Adrenal gland (tissue), 19 donors: ENCODE measurements at places on chromosomes 3 and 15. TPM values are rescaled to one million over a fixed set of nuclear protein-coding genes. Genes with fewer than 3 reads are reported as not detected.

DNA sequence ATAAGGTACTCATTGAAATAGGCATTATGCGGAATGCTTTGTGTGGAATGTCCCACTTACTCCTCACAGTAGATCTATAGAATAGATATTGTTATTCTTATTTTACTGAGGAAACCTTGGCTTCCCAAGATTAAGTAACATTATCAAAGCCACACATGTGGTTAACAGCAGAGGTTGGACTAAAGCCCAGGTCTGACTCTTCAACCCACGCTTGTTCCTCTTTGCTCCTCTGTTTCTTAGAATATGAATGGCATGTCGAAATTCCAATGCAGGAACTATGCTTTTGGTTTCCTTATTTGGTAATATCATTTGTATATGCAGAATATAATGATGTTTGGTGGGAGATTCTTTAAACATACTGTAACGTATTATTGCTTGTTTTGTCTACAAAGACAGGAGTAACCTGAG lies 818.8 kb upstream of the LMCD1 start:
- no peak for DNase-seq

GRCh38 chr3:88123526-88123925 lies 26.2 kb upstream of the C3orf38 start:
- DNase-seq: no peak

DNA sequence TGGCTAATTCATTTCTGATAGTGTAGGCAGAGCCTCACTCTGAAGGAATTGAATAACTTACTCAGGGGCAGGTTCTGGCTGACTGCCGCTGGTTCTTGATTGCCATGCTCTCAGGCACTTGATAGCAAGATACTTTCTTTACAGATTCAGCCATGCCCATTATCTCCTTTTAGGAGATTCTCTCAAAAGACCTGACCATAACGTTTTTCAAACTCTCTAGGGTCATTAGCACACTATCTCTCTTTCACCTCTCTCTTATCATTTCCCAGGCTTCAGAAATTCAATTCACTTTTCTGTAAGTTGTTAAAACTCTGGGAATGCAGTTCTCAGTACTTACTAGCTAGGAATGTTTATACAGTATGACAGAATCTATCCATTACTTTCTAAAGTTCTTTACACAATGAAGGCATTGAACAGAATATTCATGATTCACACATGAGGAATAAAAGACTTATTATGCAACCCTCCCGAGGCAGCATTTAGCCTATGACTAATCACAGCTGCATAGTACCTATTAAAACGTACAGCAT lies 850.3 kb upstream of the CADM2 start:
- no peak for DNase-seq

GRCh38 chr15:39598186-39598850 lies 17.4 kb downstream of the THBS1 start:
- no peak for DNase-seq

DNA sequence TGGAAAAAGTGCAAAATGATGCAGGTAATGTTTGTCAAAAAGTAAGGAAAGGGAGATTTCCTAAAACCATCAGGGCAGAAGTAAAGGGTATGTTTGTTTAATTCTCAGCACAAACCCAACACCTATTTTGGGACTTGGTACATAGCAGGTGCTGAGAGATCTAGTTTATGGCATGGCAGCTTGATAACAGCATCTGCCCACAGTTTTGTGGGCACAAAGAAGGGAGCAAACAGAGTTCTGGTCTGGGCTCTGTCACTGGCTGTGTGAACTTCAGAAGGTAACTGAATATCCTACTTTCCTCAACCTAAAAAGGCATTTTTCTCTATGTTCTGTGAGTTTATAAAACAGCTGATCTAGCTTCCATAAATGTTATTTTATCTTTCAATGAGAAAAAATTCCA lies 141.6 kb downstream of the PLCH1 start:
- DNase-seq: no peak

The P2RY13 gene
- 3.2 TPM for total RNA-seq
